Forelimb muscle (tissue), 1 donor: ENCODE measurements at places on chromosomes 16 and 17. TPM values are rescaled to one million over a fixed set of nuclear protein-coding genes. Genes with fewer than 3 reads are reported as not detected.

- DNase-seq = no peak
These were observed 29.3 kb downstream of the MXRA7 start for GRCh38 chr17:76681222-76682137.

- no peak for DNase-seq
These were observed 102.2 kb downstream of the CEP112 start for GRCh38 chr17:66089764-66090163.

DNA sequence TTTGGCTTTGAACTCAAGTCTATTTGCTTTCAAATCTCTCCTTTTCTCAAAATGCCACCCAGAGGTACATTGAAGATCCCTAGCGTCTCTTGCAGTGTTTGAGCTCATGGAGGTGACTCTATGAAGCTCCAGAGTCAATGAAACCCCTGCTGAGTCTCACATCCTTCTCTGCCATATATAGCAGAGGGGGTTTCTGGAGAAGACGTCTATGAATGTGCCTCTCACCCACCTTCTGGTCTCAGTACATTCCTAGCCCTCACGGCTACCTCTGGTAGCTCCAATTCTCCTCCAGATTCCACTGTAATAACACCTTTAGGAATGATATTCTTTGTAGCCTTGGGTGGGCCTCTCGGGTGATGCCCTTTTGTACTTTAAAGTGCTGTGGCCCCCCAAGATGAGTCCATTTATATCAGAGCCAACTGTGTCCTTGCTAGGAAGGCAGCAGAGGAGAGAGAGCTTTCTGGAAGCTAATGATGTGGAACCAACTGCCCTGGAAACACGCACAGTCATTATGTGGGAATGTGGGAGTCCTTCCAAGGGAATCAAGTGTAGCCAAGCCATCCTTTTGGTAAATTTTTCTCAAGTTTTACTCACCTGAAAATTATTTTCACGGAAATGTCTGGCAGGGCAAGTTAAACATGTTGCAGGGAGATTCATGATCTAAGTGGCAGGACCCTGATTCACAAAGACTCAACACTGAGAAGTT, 123.4 kb downstream of the ASIC2 start:
- no peak for DNase-seq

DNA sequence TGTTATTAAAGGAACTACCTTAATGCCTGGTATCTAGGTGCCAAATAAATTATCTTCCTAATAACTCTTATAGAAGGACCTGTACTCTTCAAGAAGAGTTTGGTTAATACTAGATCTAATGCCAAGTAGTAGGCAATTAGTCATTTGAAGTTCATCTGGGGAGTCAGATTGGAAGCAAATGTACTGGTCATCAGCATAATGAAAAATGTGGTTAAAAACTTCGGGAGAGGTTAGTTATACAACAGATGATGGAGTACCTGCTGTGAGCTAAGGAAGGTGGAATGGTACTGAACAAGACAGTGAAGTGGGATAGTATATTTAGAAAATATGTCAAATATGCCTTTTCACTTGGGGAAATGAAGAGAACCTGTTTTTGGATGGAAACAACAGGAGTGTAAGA, 49.2 kb downstream of the TNRC6A start:
- DNase-seq = no peak

CRHR1 gene
- polyA plus RNA-seq = 0.62 TPM
